ENCODE measurements at places on chromosomes 3 and 15.

GRCh38 chr3:195913382-195913781 is 5.0 kb upstream of the TNK2 start:
- DNase-seq: no peak

DNA sequence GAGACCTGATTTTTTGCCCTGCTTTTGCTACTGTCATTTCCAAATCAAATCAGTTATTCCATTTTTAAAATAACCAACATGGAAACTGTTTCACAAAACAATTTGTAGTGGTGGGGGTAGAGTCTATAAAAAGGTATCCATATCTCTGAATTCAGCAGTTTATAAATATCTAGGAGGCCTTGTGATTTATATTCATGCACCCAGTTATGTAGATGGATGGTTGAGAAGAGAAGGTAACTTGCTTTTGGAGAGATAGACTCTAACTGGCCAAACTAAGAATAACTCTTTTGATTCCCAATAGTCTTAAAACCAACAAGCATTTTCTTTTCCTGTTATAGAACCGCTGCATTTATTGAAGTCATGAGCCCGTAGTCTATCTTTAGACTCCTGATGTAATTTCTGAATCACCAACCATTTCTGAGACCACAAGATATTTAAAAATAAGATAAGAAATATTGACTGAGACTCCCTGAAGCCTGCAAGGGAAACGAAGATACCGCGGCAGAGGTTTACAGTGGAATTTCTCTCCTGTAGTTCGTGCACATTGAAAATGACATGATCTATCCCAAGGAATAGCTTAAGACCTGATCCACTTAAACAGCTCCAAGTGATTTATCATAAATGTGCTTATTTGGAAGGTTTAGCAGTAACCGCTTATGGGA is 68.5 kb downstream of the SAMMSON start:
- DNase-seq: no peak

GRCh38 chr3:43855674-43856299 is 165.0 kb downstream of the ABHD5 start:
- DNase-seq: no peak

GRCh38 chr3:43692085-43692855 is 1.5 kb downstream of the ABHD5 start:
- no peak for DNase-seq

DNA sequence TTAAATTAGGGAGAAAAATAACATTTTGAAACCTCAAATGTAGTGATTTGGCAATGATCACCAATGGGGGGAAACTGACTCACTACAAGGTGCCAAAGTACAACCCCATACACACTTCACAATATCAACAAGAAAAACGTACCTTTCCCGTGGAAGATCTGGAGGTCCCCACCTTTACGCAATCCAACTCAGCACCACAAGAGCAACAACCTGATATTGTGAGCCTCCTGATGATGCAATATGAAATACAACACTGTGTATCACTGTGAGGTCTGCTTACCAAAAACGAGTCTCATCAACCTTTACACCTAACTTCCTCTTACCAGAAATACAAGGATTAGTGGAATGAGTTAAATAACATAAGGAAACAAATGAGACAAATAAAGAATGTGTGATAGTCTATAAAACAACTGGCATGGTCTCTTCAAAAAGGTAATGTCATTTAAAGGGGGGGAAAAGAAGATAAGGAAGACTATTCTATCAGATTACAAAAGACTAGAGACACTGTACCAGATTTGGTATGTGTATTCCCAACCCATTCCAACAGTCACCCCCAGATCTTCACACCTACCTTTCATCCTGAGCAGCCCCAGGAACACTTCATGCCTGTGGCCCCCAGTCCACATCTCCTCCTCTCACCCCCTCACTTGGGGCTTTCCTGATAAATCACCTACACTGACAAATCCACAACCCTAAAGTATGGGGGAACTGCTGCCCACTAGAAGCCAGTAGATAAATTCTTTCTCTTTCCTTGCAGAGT is 27.7 kb downstream of the DLG1 start:
- DNase-seq: no peak

DNA sequence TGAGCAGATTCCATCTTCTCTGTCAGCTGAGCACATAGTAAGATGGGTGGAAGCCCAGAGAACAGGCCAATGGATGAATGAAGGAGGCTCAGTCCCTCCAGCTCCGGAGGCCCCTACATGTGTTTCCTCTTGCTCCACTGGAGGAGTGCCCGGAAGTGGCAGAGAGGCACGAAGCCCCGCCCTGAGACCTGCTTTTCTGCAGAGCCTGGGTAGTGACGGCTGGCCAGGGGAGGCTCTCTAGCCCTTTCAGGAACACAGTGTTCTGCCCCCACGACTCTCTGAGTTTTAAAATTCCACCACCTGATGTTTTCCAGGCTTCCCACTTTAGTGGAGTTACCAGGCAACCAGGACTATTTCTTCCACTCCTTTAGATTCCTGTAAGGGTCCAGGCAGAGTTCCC is 149.4 kb upstream of the SLC6A11 start:
- no peak for DNase-seq

DNA sequence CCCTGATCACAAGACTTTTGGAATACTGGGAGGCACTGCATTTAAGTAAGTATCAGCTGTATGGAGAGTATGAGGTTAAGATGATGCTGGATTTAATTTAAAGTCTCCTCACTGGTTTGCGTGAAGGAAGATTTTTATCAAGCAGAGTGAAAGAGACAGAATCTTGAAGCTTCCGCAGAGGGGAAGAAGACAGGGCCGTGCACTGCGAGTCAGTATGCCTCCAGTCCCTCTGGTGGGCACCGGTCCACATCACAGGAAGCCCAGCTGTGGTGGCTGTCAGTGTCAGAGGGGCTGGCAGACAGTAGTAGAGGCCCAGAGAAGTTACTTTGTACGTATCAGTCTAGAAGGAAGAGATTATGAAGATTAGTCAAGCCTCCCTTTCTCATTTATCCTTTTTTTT is 379.0 kb upstream of the TPRG1 start:
- peak; percentile 57 for DNase-seq

- no peak for DNase-seq
Measured at GRCh38 chr15:73839699-73840377, 33.5 kb upstream of the TBC1D21 start.

DNA sequence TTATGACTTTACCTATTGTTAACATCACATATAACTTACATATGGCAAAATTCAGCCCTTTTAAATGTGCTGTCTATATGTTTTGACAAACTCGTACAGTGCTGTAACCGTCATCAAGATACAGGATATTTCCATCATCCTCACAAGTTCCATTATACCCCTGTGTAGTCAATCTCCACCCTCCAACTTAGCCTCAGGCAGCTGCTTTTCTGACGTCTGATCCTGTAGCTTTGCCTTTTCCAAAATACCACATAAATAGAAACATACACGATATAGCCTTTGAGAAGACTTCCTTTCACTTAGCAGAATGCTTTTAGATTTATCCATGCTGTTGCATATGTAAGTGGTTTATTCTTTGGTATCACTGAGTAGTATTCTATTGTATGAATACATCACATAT is 47.1 kb downstream of the SLC12A1 start:
- no peak for DNase-seq

DNA sequence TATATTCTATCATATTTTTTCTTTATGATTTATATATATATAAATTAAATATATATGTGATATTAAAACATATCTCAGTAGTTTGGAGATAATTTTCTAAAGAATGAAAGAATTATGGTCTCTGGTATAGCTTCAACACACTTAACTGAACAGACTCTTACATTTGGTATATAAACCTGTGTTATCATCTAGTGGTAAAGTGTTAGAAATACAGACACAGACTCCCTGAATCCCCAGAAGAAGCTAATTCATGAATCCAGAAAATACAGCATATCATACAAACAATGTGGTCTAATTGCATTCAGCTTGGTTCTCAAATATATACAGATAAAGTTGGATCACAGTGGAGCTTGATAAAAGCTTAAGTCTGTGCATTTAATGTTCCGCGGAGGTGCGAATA is 1100.4 kb downstream of the ROBO2 start:
- no peak for DNase-seq

- DNase-seq: no peak
Measured at GRCh38 chr15:69669446-69669845, 216.8 kb downstream of the RPLP1 start.

GRCh38 chr3:188091746-188092145 is 62.2 kb upstream of the LPP start:
- no peak for DNase-seq

DNA sequence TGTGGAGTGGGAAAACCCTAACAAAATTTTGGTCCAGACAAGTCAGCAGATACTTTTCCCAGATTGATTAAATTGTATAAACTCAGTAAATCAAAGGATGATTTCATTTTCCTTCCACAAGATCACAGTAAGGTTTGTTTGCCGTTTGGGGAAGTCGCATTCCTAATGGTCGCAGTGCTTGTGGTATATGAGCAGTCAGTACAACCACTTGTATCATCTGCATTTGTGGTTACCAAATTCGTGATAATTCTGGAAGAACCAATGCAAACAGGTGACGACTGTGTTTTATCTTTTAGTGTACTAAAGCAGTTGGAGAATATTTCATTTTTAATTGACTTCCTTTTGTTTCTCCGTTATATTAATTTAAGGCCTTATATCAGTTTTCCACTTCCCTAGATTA is 100.0 kb upstream of the CNTN6 start:
- no peak for DNase-seq

GRCh38 chr15:41263891-41264351 is 32.9 kb downstream of the CHP1 start:
- DNase-seq: no peak

- no peak for DNase-seq
Measured at GRCh38 chr15:98614681-98615080, 33.7 kb upstream of the IGF1R start.
